Stimulated activated CD8-positive, alpha-beta memory T cell treated with anti-CD3 and anti-CD28 coated beads, Interleukin-4, amount 100 ng/mL, for 4 hours (primary cell): ENCODE measurements at places on chromosomes 4 and X.

- no peak for DNase-seq
Measured at GRCh38 chr4:119082661-119083060, 53.0 kb upstream of the MYOZ2 start.

- no peak for DNase-seq
Measured at GRCh38 chr4:53510321-53510720, 81.0 kb downstream of the LNX1 start.

DNA sequence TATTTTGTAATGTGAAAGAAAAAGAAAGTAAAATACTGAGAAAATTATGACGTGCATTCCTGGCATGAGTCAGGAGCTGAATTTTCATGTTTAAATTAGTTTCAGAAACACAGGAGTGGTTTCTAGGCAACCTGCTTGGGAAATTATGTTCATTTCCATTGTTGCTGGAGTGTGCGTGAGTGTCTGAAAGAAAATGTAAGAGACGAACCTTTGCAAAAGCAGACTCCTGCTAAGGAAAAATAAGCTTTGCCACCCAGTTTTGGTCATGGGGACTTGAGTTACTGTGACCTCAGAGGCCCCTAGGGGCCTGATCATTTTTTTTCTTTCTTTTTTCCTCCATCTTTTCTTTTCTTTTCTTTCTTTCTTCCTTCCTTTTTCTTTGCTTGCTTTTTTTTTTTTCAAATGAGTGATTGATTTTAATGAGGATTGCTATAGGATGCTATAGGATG is 18.8 kb upstream of the CHRNA9 start:
- DNase-seq: no peak

DNA sequence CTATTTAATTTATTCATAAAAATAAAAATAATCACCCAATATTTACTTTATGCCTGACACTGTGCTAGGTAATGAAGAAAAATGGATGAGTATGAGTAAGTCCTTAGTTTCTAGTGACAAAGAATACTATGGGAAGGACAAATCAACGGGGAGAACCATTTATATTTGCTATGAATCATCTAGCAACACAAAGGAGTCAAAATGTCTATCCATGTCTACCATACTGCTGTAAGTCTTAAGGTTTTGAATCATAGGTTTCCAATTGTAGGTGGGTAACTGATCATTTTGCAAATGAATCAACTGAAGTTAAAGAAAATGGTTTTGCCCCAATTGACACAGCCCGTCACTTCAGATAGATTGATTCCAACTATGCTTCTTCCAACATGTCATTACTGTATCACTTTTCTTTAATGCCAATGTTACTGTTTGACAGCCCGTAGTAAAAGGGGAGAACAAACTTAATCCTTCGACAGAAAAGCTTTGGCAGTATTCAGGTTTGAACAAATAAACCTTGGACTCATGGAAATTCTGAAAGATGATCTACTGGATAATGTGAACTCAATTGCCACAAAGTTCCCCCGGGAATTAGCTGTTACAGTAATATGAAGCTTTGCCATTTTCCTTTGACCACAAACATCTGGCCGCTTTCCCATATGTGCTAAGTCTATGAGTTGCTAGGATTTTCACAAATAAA is 3.2 kb downstream of the TDO2 start:
- no peak for DNase-seq

- no peak for DNase-seq
Measured at GRCh38 chrX:63525491-63525890, 174.4 kb upstream of the SPIN4 start.

- no peak for DNase-seq
Measured at GRCh38 chr4:44425614-44426208, 22.9 kb downstream of the KCTD8 start.
